ENCODE measurements at places on chromosomes 11 and 22.

DNA sequence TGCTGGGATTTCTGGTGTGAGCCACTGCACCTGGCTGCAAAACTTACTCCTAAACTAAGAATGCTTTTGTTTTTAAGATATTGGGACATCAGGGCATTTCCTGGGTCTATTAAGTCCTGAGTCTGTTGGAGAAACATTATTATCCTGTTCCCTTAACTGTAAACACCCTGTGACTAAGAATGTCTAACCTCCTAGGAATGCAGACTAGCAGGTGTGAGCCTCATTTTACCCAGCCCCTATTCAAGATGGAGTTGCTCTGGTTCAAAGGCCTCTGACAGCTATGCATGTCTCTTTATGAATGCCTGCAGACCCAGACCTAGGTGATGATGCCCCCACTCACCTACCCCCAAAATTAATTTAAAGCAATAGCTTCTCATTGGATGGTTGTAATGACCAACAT, 46.2 kb downstream of the DEPDC5 start:
- DNase-seq = no peak

DNA sequence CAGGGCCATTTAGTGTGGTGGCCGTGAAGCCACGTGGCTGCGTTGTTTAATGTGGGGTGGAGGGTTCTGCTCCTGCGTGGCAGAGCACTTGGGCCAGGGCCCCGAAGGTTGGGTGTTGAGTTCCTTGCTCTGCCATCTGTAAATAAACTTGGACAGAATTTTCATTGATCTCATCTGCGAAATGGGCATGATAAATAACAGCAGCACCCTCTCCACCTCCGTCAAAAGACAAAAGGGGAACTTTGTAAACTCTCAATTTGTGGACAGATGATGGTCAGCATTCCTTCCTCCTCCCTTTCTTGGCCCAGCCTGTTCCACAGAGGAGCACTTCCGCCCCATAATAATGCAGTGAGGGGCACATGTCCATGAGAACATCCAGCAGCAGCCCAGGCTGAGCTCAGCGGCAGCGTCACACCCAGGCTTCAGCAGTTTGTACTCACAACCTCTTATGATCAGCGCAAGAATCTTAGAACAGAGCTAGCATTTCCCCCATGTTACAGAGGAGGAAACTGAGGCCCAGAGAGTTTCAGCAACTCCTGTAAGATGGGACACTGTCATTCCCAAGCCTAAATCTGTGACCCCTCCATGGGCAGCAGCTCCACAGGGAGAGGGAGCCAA, 874.5 kb downstream of the BRD1 start:
- DNase-seq = no peak

DNA sequence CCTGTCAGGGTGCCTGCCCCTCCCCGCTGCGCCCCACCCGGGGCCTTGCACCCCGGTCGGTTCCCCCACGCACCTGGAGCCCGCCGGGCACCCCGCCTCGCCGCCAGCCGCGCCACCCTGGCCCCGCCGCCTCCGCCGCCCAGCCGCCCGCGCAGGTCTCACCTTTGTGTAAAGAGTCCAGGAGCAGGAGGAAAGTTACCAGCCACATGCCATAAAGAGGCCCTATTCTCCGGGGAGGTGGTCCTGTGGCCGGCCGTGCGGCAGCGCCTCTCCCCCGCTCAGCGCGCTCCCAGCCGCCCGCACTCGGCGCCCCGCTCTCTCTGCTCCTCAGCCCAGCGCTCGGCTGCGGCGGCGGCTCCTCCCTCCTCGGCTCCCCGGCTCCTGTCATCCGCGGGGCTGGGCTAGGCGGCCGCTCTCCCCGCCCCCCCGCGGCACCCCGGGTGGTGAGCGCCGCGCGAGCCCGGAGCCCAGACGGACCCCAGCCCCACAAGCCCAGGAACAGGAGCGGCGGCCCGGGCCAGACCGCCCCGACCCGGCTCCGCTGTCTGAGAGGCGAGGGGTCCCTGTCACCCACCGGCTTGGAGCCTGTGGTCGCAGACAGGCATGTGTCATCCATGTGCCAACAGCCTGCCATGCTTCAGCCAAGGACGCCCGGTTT, at the start of gene DSCAML1:
Gene DSCAML1, minus strand, starts transcription at position 345 of the 658 bp plus-strand sequence. Its CDS starts 137 bp downstream, at position 208.
- DNase-seq = no peak

DNA sequence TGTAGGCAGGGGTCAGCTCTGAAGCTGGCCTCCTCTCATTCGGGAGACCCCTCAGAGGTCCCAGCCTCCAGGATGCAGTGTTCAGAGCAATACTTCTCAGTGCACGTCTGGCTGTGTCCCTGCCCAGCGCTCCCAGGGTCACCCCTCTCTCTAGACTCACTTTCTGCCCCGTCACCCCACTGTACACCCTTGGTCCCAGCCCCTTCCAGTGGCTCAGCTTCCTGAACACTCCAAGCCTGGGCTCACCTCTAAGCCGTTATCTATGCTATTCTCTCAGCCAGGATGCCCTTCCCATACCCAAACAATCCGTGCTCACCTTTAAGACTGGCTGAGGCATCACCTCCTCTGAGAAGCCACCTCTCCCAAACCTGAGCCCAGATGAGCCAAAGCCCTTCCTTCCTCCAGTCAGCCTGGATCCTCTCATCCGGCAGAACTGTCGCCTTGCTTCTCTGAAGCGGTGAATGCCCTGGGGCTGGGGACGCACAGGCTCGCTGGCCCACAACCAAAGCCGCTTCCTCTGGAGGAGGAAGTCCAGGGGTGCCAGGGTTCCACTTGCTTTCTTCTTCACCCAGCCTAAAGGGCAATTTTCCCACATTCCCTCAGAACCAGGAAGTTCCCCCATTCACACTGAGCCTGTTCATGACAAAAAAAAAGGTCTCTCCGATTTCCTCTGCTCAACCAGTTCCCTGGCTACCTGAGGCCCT, 13.7 kb upstream of the CDKN1C start:
- DNase-seq = no peak

DNA sequence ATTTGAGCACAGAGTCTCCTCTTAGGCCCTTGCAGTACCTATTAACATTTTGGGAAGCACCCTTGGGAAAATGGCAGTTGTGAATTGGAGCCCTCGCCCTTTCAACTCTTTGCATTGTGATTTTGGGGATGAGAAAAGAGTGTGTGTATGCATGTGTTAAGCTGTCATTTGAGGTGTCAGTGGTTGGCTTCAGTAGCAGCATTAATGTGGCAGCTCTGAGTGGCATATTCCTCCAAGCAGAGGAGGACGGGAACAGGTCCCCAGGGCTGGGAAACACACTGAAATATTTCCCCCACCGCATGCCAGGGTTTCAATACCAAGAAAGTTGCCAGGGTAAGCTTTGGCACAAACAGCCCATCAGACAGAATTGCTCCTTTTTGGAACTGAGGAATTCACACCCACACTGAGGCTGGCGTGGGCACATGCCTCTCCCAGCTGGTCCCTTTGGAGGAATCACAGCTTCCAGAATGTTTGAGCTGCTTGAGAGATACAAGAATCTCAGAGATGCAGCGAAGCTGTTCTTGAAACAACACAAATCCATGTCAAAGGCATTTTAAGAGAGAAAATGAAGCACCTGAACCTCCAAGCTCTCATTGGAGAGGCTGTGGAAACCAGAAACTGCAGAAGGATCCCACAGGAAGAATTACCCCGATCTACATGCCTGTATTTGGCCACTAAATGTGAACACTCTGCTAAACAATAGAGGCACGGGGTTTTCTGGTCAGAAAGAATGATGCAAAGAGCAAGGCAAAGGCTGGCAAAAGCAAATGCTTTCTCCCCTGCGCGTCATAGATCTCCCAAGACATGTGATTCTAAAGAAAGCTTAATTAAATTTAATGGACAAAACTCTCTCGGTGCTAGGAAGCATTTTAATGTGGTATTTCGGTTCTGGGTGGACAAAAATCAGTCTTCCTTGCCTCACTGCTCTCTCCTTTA, 67.2 kb upstream of the RCN1 start:
- no peak for DNase-seq

- no peak for DNase-seq
Observed at GRCh38 chr11:11818529-11819121, 23.1 kb upstream of the USP47 start.

DNA sequence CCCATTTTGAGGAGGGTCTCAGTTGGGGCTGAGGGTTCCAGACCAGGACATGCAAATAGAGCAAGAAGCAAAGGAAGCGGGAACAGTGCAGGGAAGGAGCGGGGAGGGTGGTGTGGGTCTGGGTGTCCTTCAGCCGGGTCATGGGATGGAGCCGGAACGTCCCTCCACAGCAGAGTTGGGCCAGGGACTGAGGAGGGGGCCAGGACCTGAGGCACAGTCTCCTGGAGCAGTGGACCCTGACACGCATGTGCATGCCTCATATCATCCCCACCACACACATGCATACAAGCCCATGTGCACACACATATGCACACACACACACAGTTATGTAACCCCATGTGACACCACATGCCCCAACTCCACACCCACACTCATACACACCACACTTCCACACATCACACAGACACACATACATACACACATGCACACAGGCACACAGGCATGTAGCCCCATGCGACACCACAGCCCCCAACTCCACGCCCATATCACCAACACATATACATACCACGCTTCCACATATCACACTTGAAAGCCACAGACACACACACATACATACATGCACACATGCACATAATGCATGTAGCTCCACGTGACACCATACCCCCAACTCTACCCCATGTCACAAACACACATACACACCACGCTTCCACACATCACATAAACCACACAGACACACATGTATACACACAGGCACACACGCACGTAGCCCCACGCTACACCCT, 1026.6 kb downstream of the BRD1 start:
- DNase-seq = no peak

GRCh38 chr22:38959590-38959989, 2.2 kb downstream of the APOBEC3A start:
- no peak for DNase-seq

GRCh38 chr22:45876136-45877035, 100.6 kb downstream of the WNT7B start:
- no peak for DNase-seq

- DNase-seq = no peak
Observed at GRCh38 chr11:86802601-86803051, 2.3 kb downstream of the PRSS23 start.

- no peak for DNase-seq
Observed at GRCh38 chr11:76661306-76661751, 9.2 kb downstream of the LRRC32 start.

DNA sequence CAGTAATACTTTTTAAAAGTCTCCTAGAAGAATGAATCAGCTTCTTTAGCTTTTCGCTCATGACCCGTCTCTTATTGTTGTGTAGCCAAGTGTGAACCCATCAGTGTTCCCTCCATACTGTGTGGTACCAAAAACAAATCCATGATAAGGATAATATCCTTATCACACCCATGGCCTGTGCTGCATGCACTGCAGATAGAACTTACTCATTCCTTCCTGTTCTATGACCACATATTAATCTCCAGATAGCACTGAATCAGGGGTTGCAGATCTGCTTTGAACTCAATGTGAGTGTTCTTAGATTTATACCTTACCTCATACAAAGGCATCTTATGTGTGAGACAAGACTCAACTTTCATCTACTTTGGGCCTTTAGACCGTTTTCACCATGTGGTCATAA, 373.4 kb downstream of the JRKL start:
- DNase-seq = no peak

DNA sequence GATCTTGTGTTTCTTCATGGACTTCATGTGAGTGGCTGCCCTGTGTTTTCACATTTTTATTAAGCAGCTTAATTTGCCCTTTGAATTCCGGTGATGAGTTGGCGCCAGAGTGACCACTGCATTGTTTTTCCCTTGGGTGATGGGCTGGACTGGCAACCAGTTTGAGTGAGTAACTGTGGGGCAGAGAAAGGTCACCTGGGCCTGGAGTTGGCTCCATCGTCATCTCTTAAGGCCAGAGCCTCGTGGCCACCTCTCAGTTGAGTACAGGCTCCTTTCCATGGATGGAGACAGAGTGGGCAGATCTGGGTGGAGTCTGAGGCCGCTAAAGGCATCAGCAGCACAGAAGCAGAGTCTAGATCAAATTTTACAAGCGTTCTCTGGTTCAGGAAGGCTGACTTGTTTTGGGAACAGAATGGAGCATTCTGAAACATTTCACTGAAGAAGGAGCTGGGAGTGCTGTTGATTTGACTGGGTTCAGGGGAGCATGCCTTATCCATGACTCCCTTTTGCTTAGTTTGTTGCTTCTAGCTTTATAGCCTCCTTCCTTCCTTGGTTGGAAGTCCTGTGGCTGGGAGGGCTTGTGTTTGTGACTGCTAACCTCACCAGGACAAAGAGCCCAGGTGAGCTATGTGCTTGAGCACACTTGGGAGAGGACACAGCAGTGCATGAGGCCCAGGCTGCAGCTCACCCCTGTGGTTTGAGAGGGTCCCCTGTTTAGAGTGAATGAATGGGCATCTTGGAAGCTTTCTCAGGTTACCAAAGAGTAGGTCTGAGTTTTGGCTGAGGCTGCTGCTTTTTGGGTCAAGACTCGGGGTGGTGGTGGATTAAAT, 7.8 kb downstream of the BCR start:
- peak; percentile 64 for DNase-seq

DNA sequence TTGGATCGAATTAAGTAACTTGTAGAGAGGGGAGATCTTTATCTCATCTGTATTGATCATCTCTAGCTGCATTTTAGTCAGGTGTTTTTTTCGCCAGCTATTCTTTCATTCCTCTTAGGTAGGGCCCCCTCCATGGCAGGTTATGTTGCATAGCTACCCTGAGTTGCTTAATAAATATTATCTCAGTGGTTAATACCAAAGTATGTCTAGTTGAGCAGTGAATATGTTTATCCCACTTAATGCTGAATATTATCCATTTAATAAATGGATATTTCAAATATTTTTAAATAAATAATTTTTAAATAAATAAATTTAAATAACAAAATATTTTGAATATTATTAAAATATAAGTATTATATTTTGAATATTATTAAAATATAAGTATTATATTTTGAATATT, 9.6 kb downstream of the PRRG4 start:
- no peak for DNase-seq

- DNase-seq = no peak
Observed at GRCh38 chr11:83427501-83427900, 141.3 kb upstream of the CCDC90B start.

- no peak for DNase-seq
Observed at GRCh38 chr22:48235744-48236143, 1473.3 kb downstream of the TBC1D22A start.

DNA sequence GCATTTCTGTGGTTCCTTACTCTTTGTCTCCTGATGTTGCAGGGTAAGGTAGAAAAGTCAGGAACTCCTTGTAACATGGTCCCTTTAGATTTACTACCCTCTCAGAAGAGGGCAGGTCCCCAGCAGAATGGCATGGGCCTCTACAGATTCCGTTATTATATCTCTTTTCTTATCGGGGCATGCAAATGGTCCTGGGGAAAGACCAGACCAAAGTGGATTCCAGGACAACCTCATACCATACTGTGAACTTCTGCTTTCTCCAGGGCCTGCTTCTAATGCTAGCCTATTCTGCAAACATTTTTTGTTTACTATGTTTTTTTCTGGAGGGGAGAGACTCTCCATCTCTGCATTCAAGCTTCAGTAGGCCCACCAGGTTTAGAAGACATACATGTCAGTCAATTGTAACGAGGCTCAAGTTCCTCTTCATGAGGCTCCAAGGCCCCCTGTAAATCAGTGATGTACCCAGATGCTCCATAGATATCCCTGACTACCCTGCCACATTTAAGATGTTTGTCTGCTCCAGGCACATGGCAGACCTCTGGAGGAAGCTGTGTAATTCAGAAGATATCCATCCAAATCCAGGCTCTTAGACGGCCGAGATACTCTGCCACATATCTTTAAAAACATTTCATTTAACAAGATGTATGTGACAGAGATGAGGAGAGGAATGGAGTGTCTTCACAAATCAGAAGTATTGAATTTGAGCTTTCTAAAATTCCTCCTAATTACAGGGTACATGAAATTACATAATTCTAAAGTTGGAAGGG, 8.5 kb upstream of the ME3 start:
- DNase-seq = no peak

GRCh38 chr11:126755526-126755925, 245.0 kb downstream of the KIRREL3 start:
- no peak for DNase-seq

GRCh38 chr11:77196961-77197360, 68.9 kb downstream of the MYO7A start:
- DNase-seq = no peak
